ENCODE measurements at places on chromosomes 13 and 19.

DNA sequence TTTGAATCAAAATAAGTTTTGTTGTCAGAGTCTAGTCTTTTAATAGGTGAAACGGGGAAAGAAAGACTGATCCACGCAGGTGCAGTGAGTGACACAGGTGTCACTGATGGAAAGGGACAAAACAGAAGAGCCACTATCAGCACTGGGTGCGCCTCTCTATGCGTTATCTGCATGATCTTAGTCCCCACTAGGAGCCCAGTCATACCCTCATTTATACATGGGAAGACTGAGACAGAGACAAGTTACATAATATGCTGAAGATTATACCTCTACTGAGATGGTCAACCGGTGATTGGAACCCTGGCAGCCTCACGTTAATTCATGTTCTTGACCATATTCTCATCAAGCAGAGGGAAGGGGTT lies 3.4 kb downstream of the LRCH1 start:
- no peak for DNase-seq

DNA sequence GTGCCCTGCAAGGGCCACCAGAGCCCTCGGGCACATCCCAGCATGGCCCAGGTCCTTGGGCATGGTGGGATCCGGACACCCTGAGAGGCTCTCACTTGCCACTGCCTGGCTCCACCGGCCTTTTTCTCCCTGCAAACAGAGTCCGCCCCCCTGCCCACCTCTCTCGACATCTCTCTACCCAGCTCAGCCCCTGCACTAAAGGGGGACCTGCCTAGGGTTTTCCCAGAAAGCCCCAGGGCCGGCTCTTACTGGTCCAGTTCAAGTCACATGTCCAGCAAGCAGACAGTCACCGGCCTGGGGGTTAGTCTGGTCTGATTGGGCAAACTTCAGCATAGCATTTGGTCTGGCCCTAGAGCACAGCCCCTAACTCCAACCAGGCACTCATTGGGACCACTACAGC lies 52.9 kb downstream of the SMARCA4 start:
- DNase-seq: no peak

DNA sequence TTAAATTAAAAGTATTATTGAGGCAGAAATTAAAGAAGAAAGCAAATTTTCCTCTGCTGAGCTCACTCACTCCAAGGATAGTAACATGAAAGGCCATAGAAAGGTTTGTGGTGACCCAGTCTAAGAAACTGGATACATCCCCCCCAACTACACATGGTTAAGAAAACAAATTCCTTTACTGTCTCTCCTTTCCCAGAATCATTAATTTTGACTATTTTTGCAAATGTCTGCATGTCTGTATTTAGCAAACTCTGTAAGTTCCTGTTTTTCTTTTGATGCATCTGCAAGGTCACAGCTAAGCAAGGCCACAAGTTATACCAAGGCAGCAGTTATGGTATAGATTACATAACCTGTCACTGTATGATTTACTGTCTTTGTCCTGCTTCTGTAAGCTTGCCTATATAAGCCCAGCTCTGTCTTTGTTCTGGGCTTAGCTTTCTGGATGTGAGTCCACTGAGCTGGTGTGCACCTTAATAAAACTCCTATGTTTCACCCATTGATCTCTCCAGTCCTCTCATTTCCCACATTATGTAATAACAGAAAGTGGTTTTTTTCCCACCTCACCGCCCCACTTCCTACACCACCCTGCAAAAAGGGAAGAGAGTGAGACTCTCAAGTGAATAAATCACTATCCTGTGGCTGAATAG lies 8.5 kb upstream of the ZNF83 start:
- DNase-seq: no peak

DNA sequence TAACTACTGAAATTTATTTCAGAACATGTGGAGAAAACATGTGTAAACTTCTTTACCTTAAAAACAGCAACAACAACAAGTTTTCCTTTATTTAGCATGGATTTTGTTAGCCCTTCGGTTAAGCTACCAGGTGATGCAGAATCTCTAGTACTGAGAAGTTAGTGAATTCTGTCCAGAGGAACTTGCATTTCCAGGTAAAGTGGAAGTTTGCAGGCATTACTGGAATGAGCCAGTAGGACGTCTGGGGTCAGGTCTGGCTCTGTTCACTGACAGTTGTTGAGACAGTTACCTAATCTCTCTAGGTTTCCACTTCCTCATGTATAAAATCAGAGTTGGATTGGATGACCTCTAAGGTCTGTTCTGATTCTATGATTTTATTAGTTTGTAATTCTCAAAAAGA lies 244.3 kb downstream of the OLFM4 start:
- DNase-seq: no peak

GRCh38 chr13:74868049-74868448 lies 613.9 kb downstream of the TBC1D4 start:
- DNase-seq: no peak

DNA sequence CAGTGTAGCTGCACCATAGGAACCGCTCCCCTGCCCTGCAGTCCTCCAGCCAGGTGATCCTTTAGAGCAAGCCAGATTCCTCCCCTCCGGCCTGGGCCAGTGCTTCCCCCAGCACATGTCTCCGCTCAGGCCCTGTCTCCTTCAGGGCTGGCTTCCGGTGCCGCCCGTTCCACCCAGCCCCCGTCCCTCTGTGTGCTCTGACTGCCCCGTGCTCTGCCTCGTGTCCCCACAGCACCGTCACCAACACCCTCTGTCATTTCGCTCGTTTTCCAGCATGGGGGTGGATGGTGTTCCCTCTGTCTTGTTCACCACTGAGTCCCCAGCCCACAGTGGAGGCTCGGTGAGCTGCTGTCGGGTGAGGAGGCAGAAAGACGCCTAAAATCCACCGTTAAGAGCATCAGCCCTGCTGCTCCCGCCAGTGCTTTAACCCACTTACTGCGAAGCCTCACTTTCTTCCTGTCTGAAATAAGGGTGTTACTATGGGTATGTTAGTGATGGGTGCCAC lies 54.5 kb downstream of the TSSK6 start:
- DNase-seq: peak; percentile 63

DNA sequence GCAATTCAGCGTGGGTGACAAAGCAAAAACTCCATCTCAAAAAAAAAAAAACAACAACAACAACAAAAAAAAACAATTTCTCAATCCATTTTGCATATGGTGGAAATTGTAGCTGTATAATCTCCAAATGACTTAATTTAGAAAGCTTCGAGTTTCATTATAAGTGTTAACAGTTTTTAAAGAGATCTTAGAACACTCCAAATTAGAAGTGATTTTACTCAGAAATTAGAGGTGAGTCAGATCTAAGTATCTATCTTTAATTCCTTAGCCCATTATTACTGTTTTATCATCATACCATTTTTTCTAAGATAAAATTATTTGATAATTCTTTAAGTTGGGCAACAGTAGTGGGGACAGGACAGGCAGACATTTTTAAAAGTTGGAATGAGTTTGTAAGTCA lies 60.5 kb downstream of the ZMYM2 start:
- DNase-seq: no peak

DNA sequence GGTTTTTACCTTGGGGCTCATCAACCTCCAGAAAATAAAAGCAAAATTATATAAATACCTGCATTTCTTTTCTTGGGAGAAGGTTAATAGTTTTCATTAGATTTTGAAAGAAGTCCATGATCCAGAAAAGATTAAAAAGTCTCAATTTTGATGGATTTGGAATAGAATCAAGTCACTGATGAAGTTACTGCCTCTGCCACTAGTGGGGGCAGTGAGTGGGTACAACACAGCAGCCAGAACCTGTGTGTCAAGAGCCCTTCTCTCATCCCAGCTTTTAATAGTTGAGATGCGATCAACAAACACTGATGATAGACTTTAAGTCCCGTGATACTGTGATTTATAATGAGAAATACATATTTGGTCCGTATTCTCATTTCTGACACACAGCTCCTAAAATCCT lies 686.7 kb downstream of the DIAPH3 start:
- no peak for DNase-seq

DNA sequence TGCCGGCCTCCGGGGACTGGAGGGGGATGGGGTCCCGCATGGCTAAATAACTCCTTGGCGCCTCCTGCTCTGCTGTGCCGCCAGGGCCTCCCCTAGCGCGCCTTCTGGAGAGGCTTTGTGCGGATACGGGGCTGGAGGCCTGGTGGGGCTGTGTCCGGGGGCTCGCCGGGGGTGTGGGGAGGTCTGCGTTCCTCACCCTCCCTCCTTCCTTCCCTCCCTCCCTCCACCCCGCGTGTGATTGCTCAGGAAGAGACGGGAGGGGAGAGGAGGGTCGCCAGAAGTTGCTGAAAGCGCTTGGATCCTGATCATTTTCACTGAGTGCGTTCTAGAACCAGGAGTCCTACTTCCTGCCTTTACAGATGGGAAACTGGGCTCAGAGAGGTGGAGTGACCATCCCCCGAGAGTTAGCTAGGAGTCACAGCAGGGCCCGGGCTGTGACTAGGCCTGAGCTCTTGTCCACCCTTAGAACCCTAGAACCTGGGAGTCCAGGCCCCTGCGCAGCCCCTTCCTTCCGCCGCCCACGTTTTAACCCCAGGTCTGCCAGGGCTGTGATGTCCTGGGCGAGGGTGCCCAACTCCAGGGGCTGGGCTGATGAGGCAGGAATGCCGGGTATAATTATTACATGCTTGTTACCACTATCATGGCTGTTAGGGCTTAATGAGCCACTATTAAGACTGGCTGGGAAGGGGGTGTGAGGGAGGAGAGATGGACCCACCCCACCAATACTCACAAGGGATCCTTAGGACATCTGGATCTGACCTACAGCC lies 782 bp upstream of the JUND start:
- DNase-seq: peak; percentile 28

DNA sequence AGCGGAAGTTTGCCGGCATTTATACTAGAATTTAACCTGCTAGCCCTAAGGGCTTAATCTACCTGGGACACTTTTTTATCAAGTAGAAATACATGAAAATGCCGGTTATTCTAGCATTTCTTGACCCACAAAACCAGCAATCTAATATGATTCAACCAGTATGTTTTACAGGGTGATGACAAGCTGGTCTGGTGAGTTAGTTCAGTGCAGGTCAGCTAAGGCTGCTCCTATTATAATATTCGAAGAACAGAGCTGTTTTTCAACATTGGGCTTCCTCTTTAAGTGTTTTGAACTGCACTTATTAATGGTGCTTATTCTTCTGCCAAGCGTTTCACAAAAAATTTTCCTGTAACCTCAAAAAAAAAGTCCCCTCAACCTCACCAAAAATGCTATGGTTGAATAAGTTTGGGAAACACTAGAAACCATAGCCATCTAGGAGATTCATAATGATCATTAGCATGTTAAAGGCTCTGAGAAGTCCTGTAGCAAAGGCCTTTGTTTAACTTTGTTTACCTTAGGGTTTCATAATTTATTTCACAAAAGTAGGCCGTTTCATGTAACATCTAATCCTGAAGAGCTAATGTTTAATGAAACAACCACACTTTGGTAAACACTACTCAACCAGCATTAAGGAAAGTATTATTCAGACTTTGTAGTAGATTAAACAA lies 526.6 kb downstream of the KLF12 start:
- no peak for DNase-seq

DNA sequence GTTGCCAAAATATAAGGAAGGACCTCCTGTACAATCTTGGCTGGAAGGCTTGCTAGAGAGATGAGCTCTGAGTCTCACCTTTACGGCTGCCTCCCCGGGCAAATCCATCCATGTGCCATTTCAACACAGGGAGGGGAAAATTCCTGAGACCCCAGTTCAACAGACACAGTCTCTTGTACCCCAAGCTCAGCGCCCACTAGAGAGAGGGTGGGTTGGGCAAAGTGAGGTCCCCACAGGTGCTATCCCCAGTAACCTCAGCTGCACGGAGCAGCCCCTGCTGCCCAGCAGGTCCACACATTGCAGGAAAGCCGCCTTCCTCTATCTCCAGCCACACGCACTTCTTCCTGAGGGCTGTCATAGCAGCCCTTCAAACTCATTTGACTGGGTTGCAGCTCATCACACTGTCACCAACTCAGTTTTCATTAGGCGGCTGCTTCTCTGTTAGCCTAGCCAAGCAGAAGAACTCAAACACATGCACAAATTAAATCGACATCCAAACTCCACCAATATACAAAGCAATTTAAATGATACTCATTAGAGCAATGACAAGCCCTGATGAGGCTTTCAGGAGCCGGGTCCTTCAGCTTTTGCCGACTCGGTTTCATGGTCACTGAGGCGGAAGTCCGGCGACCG lies 80.4 kb downstream of the TSHZ3 start:
- no peak for DNase-seq

- DNase-seq: no peak
Measured at GRCh38 chr19:33554821-33555220, 33.2 kb upstream of the PEPD start.

DNA sequence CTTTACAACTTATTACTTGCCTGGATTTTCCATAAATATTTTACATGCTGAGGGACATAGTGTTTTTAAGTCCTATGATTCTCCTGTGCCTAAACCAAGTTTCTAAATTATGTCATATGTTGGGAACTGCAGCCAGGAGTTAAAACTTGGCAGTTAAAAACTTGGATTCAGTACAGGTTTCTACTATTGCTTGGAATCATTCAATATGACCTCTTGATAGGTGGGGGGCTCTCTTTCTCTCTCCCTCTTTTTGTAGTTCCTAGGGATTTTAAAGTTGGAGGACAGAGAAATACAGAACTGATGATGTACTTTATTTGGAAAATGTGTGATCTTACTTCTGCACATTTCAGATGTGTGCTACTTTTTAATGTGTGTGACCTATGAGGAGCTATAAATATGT lies 4.7 kb downstream of the CSNK1A1L start:
- no peak for DNase-seq

GRCh38 chr13:45393941-45394570 lies 24.1 kb downstream of the SLC25A30 start:
- no peak for DNase-seq

DNA sequence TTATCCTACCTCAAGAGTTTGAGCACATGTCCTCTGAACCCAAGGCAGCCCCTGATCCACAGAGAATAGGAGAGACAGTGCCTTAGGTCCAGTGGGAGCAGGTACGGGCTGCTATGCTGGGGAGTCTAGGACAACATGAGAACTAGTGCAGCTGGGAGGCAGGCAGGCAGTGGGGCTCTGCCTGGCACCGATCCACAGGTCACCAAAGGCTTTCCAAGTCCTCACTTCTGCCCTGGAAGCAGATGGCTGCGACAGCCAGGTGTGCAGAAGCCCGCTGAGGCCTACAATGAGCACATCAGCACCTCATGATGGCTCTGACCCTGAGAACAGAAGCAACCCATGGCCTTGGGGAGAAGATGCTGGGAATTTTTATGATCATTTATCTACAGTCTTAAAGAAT lies 29.8 kb upstream of the EPHX3 start:
- no peak for DNase-seq

DNA sequence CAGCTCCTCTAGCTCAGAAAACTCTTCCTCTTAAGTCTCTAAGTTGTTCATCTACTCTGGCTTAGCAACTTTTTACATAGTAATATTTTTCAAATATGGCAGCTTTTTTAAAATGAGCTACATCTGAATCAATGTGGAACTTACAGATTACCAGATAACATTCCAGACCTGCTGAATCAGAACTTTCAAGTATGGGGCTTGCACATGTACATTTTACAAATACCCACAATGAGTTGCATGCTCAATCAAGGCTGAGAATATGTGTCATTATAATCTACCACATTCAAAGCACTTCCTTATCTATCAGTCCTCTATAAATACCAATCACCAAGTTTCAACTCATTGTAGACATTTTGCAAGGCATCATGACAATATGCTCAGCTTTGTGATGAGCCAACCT lies 383.1 kb downstream of the FGF14 start:
- no peak for DNase-seq

Data from stimulated activated CD4-positive, alpha-beta T cell treated with anti-CD3 and anti-CD28 coated beads, Interleukin-4, amount 100 ng/mL, for 48 hours (primary cell).